OCI-LY7 (cell line): ENCODE measurements at places on chromosomes 16 and 17. TPM values are rescaled to one million over a fixed set of nuclear protein-coding genes. Genes with fewer than 3 reads are reported as not detected.

Gene RNF151
- not detected in 2 replicates for total RNA-seq

Gene SLC9A5
- 3.6 and 4.2 TPM in 2 replicates for total RNA-seq

Gene RBFOX1
- total RNA-seq = not detected in 2 replicates

DNA sequence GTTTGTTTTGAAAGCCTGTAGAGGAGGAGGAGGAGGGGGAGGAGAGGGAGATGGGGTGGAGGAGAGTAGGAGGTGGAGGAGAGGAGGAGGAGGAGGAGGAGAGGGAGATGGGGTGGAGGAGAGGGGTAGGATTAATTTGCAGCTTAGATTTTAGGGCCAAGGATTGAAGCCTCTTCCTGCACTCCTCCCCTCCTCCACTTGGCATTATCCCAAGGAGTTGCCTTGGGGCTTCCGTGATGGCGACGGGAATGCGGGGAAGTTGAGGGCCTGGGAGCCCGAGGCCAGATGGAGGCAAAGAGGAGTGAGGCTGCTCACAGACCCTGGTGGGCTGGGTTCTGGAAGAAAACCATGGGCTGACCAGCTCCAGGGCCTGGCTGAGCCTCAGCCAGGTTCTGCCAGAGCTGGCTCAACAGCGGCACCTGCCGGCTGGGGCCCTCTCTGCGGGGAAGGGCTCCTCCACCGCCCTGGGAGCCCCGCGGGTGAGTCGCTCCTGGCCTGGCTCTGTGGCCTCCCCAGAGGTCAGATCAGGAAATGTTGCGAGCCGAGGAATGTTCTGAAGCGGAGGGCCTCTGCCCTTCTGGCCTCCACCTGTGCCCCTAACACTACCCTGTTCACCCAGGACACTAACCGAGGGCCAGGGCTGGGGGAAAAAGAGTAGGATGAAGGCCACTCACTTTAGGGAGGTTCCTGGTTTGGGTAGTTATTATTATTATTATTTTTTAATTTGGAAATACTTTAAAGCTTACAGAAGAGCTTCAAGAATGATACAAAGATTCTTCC is 23.9 kb upstream of the FMNL1 start:
- peak; percentile 89 for DNase-seq

- DNase-seq = no peak
These were observed 16.2 kb downstream of the LUC7L start for GRCh38 chr16:212999-213398.

DNA sequence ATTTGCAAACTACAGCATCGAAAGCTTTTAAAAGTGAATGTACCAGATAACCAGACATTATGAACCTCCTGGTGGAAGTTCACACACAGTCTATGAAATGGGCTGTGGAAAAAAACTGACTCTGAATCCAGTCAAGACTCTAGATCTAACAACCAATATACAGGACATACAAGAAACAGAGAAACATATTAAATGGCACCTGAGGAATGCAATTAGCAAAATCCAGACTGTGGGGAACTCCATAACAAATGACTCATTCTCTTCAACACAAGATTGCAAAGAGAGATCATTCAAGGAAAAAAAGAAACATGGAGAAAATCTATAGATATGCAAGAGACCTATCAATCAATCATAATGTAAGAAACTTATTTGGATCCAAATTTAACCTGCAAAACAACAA is 119.0 kb downstream of the MYO1D start:
- DNase-seq = no peak

GRCh38 chr16:6016530-6017184 is 919.1 kb upstream of the EEF2KMT start:
- peak; percentile 8 for DNase-seq

- DNase-seq = peak; percentile 72
These were observed 4.5 kb downstream of the TMEM100 start for GRCh38 chr17:55717898-55718735.

- no peak for DNase-seq
These were observed 27.1 kb downstream of the GNPTG start for GRCh38 chr16:1378804-1379303.

DNA sequence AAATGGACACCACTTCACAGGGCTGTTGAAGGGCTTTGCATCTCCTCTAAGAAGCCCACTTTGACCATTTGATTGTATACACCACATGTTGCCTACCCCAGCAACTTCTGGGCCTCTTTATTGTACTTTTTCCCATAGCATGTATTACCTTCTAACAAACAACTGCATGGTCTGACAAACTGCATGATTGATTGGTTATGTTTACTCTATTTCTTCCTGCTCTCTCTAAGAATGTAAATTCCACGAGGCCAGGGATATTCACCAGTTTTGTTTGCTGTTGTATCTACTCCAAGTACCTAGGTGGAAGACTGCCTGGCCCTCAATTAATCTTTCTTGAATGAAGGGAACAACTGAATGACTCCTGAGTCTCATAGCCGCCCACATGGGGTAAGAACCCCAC is 22.2 kb upstream of the BBS2 start:
- no peak for DNase-seq

GRCh38 chr17:57475796-57476195 is 219.5 kb downstream of the MSI2 start:
- DNase-seq = no peak

DNA sequence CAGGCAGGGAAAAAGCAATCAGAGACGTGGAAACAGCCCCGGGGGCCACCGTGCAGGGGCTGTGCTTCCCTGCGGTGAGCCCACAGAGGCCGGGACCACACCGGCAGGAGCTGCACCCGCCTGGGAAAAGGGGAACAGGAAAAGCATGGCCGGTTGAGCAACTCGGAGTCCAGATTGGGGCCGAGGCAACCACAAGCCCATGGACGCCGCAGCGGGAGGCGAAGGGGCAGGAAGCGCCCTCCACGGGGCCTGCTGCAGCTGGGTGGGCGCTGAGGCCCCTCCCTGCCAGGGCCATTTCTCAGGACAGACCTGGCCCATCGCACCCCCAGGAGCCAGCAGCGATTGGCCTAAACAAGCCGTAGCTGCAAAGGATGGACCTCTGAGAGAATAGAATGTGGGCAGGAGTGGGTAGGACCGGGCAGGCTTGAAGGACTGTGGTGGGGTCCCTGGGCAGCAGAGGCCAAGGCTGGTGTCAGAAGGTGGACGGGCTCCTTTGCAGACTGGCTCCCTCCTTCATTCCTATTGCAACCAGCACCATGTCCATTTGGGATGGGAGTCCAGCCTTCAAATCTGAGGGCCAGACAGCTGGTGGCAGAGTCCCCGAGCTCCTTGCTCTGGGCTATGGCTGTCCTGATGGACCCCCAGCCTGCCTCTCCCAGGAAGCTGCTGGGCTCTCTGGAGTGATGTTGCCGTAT is 30.4 kb downstream of the COX4I1 start:
- DNase-seq = no peak

DNA sequence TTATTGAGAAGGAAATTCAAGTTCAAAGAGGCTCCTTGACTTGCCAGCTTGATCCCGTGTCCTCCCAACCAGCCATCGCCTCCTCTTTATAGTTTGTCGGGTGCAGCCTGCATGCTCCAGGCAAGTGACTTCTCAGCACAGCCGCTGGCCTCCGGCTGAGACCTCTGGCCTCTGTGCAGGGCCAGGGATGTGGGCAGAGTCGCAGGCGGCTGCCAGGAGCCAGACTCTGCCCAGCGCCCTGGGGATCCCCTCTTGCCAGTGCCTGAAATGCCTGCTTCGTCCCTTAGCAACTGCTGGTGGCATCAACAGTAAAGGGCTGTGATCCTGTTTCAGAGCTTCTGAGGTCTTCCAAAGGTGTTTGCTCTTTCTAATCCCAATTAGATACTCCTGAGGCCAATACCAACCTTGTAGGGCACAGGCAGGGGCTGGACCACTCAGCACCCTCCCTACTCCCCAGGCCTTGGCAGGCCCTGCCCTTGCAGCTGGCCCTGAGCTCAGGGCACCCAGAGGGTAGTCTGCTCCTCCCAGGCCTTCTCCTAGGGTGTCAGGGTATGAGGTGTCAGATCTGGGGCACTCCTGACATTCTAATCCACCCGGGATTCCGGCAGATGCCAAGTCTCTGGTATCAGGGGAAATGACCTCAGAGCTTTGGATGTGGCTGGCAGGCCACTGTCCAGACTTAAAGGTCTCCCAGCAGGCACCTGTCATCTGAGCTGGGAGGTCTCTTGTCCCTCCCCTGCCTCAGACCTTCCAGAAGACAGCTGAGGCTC is 68.0 kb upstream of the SIAH1 start:
- DNase-seq = no peak

- DNase-seq = no peak
These were observed 148.7 kb upstream of the SDK2 start for GRCh38 chr17:73792994-73793393.

GRCh38 chr17:47252766-47253512 is 688 bp upstream of the ITGB3 start:
- DNase-seq = peak; percentile 27

DNA sequence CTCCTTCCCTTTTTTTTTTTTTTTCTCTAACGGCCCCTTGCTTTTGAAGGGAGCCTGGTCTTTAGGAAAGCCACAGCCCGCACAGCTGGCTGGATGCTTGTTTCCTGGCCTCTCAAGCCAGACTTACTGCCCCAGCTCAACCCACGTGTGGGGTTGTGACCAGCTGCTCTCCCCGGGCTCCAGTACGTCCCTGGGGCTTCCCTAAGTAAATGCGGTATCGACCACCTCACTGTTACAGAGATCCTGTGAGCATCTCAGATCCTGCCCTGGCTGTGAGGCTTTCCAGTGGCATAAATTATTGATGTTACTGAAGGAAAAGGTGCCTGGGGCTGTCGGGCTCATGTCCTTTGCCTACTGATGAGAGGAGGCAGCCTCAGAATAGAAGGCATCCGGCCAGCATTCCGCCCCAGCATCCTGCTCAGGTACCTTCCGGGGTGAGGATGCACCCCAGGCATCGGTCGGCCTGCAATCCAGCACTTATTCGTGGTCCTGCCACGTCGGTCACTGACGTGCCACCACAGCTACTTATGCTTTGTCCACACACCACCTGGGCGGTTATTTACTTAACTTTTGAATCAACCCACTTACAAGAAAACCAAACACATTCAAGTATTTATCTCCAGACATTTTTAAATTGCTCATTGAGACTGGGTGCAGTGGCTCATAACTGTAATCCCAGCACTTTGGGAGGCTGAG is 9.6 kb downstream of the GPRC5B start:
- DNase-seq = no peak

- DNase-seq = no peak
These were observed 233.4 kb upstream of the HS3ST3A1 start for GRCh38 chr17:13835151-13835550.
